CD4-positive, alpha-beta T cell treated with Interleukin-12 subunit alpha and Interleukin-12 subunit beta, for 1 hour (primary cell): ENCODE measurements at places on chromosomes 6 and 20.
A peak's percentile ranks its signal among the peaks of the same experiment; 100 is the strongest.

GRCh38 chr6:23212398-23212797 lies 643.0 kb downstream of the HDGFL1 start:
- no peak for DNase-seq

GRCh38 chr6:26028212-26028745 lies 59.0 kb upstream of the HFE start:
- no peak for DNase-seq

- no peak for DNase-seq
Observed at GRCh38 chr6:30443657-30444450, 45.5 kb upstream of the HLA-E start.

DNA sequence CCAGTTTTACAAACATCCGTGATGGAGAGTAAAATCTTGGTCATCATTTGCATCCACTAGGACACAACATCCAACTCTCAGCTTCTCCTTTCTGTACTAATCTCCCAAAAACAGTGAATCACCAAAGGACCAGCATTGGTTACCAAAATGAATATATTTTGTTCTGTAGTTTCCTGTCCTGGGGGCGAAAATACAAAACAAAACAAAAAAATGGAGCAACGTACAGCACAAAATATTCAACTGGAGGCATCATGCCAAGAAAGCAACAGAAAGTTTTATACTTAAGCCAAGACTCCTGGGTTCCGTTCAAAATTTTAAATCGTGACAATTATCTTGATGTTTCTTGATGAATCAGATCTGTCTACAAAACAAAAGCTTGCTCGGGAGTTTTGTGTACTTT lies 126.6 kb upstream of the CCDC28A start:
- DNase-seq = no peak

DNA sequence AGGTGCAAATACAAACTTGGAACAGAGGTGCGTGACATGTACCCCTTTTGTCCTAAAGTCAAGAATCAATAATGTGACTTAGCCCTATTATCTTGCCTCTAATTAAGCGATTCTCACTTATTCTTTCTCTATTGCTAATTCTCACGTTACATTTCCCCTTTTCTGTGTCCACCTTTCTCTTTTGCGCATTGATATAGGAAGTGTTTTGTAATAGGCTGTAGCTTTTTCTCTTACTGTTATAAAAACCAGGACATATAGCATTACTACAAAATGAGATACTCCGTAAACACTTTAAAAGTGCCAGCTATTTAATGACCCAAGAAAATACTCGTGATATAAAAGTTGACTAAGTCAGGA lies 669 bp upstream of the TMEM30A start:
- DNase-seq = no peak

DNA sequence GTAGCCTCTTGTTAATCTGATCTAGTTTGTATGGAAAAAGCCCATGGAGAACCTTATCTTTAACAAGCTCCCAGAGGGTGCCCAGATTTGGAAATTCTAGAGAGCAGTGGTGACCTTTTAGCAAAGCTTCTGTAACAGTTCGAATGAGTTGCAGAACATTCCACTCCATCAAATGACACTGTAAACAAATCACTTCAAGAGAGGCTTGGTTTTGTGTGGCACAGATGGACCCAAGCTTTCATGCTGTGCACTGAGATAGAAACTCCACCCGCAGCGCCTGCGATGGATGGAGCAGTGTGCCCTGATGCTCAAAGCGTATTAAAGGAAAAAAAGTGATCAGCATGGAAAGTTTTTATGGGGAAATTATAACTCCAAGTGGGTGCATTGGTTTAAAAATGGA lies 55.1 kb upstream of the ISM1 start:
- no peak for DNase-seq

DNA sequence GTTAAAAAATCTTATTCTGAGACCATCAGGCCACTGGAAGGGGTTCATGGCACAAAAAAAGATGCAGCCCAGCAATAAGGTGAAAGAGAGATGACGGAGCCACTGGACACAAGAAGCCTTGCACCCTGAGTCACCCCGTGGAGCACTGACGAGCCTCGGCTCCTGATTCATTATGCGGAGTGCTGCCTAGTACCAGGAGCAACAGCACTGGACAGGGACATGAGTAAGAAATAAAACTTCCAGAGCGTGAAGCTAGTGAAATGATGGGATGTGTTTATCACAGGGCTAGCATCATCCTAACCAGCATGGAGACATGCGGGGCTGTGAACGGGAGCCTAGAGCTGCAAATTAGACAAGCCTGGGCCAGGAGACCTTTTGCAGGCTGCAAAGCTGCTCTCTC lies 53.3 kb downstream of the RNASET2 start:
- no peak for DNase-seq

- DNase-seq = no peak
Observed at GRCh38 chr20:36818861-36819260, 45.3 kb upstream of the DSN1 start.

DNA sequence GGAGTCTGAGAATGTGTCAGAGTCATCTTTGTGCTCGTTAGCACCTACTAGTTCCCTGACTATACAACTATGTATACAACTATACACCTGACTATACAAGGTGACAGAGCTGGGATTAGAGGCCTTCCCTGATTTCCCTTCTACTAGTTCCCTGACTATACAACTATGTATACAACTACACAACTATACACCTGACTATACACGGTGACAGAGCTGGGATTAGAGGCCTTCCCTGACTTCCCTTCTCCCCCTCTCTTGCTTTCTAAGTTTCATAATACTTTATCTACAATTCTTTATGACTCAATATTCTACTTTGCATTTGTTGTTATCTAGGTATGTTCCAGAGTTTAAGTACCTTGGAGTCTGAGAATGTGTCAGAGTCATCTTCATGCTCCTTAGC lies 68.0 kb downstream of the HS3ST5 start:
- no peak for DNase-seq

GRCh38 chr20:19750907-19751636 lies 7.0 kb upstream of the RIN2 start:
- DNase-seq = no peak

GRCh38 chr6:148831531-148831930 lies 84.7 kb downstream of the UST start:
- DNase-seq = no peak

DNA sequence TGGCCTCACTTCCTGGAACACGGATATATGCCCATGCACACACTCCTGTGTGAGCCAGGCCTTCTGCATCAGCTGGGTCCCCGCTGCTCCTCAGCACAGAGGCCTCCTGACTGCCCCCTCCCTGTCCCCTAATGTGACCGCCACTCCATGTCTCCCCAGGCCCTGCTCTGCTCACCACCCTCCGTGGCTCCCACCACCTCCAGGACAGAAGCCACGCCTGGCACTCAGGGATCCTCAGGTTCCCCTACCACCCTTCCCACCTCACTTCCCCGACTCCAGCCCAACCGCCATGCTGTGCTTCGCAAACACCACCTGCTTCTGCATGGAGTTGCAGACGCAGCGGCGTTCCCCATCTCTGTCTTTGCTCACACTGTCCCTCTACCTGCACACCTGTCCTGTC lies 4.3 kb upstream of the SRC start:
- no peak for DNase-seq

DNA sequence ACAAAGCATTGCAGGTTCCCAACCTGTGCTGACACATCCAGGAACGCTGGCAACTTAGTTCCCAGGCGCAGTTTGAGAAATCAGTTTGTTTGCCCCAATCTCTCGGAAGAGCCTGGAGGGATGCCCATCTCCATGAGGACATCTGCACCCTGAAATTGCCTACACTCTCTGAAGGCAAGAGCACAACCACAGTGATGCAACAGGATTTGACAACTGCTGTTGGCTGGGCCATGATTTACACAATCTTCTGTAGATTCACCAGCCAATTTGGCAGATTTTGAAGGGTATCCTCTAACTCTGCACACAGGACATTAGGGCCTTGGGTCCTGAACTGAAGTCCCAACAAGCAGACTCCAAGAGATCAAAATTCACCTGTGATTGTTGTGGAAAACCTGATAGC lies 3.4 kb downstream of the APMAP start:
- no peak for DNase-seq

DNA sequence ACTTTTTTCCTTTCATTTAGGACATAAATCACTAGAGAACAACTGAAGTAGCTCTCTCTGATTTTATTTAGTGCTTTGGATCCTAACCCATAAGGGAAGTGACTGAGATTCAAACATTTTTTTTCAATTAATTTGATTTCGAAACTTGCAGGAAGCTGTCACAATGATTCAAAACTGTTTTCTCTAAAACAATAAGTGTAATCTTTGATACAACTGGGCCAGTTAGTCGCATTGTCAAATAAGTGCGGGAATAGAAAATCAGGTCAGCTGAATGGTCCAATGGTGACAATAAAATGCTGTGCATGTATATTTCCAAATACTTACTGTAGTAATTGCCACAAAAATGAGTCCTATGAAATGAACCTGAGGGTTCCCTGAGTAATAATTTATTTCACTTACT lies 930.8 kb downstream of the TFAP2A start:
- DNase-seq = no peak

DNA sequence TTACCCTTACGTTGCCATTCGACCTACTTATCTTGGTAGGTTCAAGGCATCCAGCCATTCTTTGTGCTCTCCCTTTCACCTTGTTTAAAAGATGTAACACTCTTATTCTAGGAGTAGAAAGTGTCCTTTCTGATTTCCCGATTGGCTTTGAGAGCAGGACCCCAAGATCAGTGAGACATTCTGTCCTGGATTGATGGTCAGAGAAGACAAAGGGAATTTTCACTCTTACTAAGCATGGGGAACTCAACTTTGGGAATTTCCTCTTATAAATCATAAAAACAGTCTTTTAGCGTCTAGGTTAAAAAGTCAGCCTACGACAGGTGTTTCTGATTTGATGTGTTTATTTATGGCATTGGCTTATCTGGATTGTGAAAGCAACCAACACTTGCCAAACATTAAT lies 2.8 kb upstream of the AARS2 start:
- no peak for DNase-seq

- no peak for DNase-seq
Observed at GRCh38 chr6:112330879-112331265, 16.3 kb upstream of the RFPL4B start.

DNA sequence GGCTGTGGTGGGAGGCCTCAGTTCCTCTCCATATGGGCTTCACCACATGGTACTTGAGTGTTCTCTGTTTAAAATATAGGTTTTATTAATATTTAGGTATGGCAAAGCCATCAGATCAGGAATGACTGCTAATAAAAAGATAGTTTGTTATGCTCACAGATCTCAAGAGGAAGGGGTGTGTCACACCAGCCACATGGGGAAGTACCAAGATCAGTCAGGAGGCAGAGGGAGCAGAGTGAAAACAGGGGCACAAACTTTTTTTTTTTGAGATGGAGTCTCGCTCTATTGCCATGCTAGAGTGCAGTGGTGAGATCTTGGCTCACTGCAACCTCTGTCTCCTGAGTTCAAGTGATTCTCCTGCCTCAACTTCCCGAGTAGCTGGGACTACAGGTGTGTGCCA lies 92.1 kb upstream of the GCM1 start:
- DNase-seq = peak; percentile 34

DNA sequence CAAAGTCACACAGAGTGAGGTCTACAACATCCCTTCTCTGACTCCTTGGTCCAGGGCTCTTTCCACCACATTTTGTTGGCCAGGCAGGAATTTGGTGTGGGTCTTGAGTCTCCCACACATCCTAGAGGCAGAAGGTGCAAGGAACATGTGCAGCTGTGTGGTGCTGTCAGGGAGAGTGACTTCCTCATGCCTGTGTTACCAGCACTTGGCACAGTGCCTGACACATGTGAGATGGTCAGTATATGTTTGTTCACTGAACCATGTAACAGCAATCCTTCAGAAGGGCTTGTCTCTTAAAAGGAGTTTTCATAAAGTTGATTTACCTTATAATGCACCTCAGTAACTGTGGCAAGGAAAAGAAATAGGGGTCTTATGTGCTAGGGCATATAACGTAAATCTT lies 168.5 kb downstream of the CDC5L start:
- DNase-seq = no peak

DNA sequence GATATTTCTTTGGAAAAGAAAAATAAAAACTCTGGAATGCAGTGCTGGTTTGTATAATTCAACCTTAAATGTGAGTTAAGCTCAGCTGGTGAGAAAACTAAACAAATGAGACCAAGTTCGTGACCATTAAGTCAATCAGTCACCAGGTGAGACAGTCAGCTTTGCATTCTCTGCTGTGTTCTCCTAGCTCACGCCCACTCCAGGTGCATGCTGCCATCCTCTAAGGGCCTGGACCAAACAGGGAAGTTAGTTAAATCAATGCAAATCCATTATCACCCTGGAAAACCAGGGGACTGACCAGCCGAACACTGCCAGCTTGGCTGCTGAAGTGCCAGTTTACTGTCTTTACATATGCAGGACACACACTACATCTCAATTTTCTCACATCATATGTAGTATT lies 7.2 kb downstream of the TPBG start:
- no peak for DNase-seq

- no peak for DNase-seq
Observed at GRCh38 chr20:48350313-48350988, 477.3 kb downstream of the PREX1 start.

DNA sequence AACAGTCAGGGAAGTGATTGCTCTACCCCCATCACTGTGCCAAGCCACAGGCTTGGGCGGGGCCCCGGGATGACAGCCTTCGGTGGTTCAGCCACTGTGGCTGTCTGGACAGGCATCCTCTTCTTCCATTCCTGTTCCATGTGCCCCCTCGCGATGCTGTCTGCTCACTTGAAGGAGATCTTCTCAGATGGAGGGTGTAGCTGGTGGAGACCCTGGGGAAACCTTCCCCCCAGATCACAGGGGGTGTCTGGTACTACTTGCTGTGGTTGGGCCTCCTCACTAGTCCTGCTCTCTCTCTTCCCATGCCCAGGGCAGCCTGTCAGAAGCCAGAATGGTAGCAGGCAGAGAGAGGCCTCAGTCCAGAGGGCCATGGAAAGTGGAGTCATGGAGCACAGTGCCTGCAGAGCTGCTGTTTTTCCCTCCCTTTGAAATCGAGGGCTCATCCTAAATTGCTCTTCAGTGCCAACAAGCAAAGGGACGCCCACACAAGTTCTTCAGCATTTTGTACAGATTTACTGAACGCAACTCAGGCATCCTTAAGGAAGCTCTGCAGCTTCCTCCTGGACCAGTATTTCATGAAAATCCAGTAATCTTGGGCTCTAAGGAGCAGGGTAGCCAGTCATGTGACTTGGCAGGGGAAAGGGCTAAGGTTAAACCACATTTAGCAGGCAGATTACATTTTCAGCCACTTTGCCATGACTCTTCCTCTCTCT lies 326.6 kb downstream of the ZFAND3 start:
- DNase-seq = no peak

GRCh38 chr20:41316051-41316450 lies 1.5 kb downstream of the ZHX3 start:
- no peak for DNase-seq

DNA sequence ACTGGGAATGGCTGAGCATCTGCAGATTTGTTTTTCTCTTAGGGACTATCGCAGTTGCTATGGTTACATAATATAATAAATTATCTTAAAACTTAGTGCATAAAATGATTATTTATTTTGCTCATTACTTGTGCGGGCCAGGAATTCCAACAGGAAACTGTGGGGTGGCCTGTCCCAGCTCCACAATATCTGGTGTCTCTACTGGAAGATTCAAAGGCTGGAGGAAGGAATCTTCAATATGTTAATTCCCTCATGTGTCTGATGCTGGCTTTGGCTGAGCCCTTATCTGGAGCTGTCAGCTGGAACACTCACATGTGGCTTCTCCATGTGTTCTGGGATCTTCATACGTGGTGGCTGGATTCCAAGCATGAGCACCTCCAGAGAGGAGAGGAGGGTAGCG lies 23.9 kb upstream of the B3GAT2 start:
- no peak for DNase-seq

GRCh38 chr20:8434326-8434876 lies 302.3 kb downstream of the PLCB1 start:
- no peak for DNase-seq

GRCh38 chr20:63264519-63264918 lies 8.1 kb upstream of the ARFGAP1 start:
- DNase-seq = no peak

- no peak for DNase-seq
Observed at GRCh38 chr6:168181316-168181715, 102.3 kb upstream of the FRMD1 start.
